Activated T-helper 17 cell treated with anti-CD3 and anti-CD28 coated beads, Interleukin-2, amount 50 U/mL, for 72 hours (primary cell): ENCODE measurements at places on chromosomes 1 and 21. TPM values are rescaled to one million over a fixed set of nuclear protein-coding genes. Genes with fewer than 3 reads are reported as not detected.

Gene ZSWIM5
- 0.86 TPM for total RNA-seq

Gene OR14K1
- not detected for total RNA-seq

Gene LRP8
- 36.0 TPM for total RNA-seq

Gene IL22RA1
- not detected for total RNA-seq

Gene EDN2
- total RNA-seq: not detected
